ENCODE measurements at places on chromosomes 6 and 20.

DNA sequence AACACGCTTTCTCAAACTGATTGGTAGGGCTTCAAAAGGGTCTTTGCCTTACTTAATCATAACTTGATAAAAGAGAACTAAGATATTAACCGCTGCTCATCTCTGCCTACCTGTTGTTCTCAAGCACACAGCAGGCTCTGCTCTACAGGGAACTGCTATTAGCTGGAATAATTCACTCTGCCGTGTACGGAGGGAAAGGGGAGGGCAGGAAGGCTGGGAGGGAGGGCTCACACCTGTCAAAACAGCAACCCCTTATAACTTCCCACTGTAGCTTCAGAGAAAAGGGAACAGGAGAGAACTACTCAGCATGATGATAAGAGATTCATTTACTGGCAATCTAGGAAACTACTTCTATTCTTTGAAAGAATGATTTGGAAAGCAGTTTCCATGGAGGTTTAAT, 75.1 kb downstream of the ZMYND8 start:
- DNase-seq, result no peak

GRCh38 chr20:19859444-19859843, 101.4 kb downstream of the RIN2 start:
- no peak for DNase-seq

DNA sequence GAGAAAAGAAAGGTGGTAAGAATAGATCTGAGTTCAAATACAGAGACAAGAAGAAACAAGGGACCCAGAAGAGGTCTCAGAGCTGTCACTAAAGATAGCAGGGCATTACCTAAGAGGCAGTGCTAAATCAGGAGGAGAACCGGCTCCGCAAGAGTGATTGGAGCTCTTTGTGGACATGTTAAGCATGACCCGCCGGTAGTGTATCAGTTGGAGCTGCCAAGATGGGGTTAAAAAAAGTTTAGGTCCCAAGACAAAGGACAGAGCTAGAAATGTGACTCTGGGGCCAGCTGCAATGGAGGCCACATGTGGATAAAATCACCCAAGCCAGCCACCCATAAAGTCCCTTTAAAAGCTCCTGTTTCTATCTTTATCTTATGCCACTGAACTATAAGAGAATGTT, 93.4 kb downstream of the MBOAT1 start:
- no peak for DNase-seq

GRCh38 chr20:1800777-1801176, 94.4 kb upstream of the SIRPA start:
- DNase-seq, result no peak

DNA sequence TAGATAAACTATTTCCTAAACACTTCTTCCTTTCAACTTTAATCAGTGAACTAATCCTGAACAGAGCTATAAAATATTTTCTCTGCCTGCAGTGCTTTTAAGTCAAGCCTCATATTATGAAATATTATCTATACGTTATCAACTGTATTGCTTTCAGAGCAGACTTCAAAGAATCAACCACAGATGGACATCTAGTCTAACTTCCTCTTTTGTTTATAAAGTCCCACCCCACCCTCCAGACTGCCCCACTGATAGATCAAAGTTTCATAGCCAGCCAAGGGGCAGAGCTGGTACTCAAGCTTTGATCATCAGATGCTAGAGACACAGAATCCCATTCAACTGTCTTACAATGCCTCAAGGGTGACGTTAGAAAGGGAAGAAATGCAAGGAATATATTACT, 308.3 kb downstream of the LAMA2 start:
- DNase-seq, result no peak

DNA sequence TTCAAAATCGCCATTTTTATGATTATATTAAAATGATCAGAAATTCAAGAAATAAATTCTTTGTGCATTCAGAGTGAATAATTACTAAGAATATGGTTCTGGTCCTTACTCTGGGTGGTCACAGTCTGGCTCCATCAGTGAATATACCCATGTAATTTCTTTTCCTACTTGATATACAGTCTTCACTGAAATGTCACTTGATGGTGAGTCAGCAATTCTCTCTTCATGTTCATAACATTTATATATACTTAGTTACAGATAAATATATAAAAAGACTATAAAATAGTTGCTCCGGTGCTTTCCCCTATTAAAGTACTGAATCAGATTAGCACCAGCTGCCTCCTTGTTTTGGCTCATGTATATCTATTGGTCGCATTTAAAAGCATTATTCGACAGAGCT, 56.4 kb upstream of the MTRF1L start:
- no peak for DNase-seq

- no peak for DNase-seq
These were observed 39.4 kb downstream of the HNF4A start for GRCh38 chr20:44394702-44395460.

- no peak for DNase-seq
These were observed 1.6 kb upstream of the PRL start for GRCh38 chr6:22298475-22298890.

- DNase-seq, result no peak
These were observed 18.7 kb upstream of the TRPC4AP start for GRCh38 chr20:35111141-35111888.
